ENCODE measurements at places on chromosomes 7 and 10. TPM values are rescaled to one million over a fixed set of nuclear protein-coding genes. Genes with fewer than 3 reads are reported as not detected.
A peak's percentile ranks its signal among the peaks of the same experiment; 100 is the strongest.

DNA sequence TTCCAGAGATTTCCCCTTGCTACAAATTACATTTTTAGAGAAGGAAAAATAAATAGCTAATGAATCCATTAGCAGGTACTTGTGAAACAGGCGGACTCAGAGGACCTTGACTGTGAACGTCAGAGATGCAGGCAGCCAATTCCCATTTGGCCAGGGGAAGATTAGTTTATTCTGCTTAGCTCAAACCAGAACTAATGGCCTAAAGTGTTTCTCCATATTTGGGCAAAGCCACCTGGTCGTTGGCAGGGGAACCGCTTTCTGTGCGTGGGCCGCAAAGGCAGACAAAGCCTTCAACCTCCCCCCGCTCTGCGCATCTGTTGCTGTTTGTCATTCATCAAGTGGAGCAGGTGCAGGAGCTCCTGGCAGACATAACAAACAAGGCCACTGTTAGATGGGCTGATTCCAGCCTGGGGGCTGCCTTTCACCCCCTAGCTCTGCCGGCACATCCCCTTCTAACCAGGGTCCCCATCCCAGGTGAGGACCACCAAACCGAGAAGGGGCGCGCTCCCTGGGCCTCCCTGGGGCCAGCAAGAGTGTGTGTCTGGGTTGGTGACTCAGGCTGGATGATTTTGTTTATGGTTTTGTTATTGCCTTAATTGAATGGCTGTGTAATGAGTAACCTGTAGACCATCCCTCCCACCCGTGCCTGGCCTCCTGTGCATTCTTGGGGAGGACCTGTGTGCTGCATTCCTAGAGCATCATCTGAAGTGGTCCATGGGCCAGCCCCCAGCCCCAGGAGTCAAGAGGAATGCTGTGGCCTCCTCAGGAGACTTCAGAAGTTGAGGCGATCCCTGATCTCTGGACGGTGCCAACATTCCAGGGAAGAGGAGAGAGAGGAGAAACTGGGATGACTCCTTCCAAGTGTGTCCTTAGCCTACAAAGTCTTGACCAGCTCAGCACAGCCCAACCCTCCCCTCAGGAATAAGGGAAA lies 14.5 kb upstream of the CPA1 start:
- DNase-seq: peak; percentile 41

GRCh38 chr7:31333291-31333690 lies 7.2 kb downstream of the NEUROD6 start:
- DNase-seq: no peak

DNA sequence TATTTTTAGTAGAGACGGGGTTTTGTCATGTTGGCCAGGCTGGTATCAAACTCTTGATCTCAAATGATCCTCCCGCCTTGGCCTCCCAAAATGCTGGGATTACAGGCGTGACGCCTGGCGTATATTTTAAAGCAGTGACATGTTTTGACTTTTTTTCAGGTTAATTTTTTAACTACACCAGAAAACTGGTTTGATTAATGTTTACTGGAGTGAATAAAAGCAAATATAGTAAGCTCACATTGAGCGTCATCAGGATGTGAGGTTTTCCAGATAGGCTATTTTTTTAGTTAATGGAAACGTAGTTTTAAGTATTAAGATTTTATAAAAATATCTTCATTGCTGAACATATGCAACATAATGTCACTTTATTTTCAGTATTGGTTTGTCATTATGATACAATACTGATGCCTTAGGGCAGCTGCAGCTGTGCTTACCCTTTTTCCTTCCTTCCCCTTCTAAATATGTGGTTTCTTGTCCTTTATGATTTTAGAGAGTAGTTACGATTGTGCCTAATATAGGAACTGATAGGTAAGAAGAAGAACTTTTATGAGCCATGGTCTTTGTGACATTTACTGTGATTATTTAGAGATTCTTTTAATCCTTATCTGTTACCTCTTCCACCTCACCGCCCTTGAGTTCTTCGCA lies 37.3 kb downstream of the TMEM60 start:
- no peak for DNase-seq

GRCh38 chr7:24475166-24475961 lies 97.9 kb upstream of the PALS2 start:
- DNase-seq: no peak

- DNase-seq: no peak
These were observed 241.6 kb upstream of the TCERG1L start for GRCh38 chr10:131553121-131553520.

DNA sequence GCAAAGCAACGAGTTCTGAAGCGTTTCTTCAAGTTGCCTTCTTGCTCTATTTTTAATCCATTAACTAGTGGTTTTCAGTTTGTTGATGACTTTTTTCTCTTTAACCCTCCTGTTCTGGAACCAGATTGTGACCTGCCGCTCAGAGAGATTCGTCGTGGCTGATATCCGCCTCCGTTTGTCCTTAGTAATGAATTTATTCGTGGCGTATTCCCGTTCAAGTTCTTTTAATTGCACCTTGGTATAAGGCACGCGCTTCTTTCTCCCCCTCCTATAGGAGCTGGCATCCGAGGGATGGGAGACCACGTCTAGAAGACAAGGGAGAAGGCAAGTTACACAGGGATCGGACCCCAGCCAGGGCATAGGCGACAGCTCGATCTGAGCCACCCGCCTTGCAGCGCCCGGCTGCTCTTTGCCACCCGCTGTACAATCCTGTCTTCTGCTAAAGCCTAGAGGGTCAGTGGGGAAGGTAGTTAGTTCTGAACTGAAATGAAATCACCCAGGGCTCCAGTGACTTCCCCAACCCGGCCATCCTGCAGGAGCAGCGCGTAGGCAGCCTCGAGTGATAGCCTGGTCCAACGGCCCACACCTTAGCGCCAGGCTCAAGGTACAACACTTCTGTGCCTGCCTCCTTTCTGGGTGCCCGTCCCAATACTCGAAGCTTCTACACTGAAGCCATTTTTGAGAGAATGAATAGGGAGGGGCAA lies 1.6 kb downstream of the HOXA13 start:
- DNase-seq: no peak

GRCh38 chr10:97040248-97040584 lies 145.5 kb downstream of the SLIT1 start:
- DNase-seq: no peak

GRCh38 chr7:99842926-99843325 lies 15.1 kb downstream of the CYP3A43 start:
- no peak for DNase-seq

DNA sequence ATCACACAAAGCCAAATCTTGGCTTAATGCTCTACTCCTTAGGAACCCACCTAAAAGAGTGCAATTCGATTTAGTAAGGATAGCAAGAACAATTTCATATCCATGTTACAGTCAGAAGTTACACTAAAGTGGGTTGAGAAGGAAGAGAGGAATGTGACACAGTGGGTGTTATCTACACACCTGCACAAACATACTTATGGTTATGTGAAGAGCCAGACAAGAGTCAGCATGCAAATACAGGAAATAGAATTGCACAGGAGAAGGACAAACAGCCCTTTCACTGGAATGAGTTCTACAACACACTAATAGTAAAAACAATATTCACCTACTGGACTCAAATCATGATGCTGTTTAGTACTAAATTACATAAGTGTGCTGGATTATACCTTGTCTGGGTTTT lies 262.8 kb downstream of the DGKB start:
- no peak for DNase-seq

DNA sequence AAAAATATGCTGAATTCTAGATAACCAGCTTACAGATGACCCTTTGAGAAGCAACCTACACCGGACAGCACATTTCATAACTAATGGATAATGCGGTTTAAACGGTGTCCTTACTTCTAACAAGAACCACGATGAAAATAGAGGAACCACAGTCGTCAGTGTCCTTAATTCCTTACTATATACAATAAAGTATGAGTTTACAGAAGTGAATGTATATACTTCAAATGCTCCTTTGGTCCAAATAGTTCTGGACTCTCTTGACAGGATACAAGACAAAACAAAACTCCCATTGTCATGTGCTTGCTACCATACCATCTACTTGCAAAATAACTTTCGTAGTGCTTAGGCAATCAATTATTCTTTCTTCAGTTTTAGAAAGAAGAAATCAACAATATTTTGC lies 2.4 kb downstream of the NAMPT start:
- no peak for DNase-seq

DNA sequence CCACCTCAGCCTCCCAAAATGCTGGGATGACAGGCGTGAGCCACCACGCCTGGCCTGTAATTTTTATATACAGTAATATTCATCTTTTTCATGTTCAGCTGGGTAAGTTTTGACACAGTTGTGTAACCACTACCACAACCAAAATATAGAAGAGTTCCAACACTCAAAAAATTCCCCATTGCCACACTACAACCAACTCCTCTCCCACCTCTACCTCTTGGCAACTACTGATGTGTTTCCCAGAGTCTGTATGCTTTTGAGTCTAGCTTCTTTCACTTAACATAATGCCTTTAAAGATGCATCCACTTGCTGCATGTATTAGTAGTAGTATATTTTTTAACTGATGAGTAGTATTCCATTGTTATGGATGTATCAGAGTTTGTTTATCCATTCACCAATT lies 90.7 kb downstream of the SRPK2 start:
- no peak for DNase-seq

- DNase-seq: no peak
These were observed 80.8 kb upstream of the MKX start for GRCh38 chr10:27826369-27826768.

DNA sequence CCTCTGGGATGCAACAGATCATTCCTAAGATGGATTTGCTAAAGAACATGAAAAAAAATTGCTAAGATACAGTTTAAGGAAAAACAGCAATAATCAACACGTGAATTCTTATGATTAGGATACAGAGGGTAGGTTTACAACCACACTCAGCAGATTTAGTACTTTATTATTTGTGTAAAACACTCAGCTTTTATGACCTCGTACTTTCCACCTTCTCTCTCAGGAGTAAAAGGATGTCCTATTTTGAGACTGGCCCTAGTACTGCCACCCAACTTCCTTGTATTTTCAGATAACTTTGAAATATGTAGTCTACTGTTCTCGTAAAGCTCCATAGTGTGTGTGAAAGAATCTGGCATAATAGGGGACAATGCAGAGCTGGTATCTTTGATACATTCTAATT lies 186.1 kb downstream of the ARL4A start:
- DNase-seq: no peak

DNA sequence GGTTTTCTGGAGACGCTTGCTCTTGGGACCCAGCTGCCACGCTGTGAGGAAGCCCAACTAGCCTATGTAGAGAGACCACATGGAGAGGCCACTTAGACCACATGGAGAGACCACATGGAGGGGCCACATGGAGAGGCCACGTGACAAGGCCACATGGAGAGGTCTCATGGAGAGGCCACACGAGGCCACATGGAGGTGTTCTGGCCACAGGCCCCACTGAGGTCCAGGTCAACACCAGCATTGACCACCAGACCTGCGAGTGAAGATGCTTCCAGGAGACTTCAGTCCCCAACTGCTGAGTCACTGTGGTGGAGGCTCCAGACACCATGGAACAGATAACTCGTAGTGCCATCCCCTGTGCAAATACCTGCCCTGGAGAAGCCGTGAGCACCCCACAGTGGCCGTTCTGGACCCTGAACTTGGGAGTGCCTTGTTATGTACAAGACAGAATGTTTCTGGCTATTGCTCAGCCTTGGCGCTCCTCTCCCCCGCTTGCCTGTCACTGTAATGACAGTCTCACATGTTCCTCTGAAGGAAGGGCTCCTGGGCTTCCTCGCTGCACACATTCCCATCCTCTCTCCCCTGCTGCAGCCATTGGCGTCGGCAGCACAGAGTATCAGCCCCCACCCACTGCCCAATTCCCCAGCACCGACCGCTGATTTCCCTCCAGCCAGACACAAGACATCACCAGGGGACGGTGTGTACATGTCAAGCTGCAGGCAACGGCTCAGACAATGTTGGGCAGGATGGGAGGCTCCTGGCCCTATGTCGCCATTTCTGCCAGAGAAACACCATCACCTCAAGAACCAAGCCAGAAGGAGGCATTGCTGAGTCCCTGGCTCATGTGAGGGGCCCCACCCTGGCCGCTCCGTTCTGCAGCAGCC lies 49.0 kb upstream of the TNRC18 start:
- DNase-seq: no peak

DNA sequence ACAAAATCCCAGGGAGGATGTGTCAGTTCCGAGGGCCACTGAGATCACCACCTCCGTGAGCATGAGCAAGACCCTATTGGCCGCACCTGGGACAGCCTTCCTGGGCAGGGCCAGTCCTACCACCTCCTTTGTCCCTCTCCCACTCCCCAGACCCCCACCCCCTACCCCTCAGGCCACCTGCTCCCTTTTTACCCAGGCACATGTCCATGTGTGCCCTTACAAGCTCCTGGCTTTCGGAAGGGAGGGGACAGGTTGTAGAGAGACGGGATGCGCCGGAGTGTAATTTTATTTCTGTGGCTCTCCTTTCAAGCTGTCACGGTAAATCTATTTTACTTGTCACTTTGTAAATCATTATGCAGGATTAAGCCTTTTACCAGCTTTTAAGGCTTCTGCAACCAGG lies 20.9 kb downstream of the ZMIZ1 start:
- DNase-seq: no peak

GRCh38 chr10:129924375-129925085 lies 39.5 kb downstream of the EBF3 start:
- DNase-seq: no peak

- peak; percentile 32 for DNase-seq
These were observed 28.0 kb downstream of the PRPF18 start for GRCh38 chr10:13614530-13615332.

DNA sequence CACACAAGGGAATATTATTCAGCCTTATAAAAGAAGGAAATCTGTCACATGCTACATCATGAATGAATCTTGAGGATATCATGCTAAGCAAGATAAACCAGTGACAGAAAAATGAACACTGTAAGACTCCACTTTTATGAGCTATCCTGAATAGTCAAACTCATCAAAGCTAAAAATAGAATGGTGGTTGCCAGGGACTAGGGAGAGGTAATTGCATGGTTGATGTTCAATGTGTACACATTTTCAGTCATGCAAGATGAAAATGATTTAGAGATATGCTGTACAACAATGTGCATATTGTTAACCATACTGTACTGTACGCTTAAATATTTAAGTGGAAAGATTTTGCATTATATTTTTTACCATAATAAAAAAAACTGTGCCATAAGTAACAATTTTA lies 1349.1 kb downstream of the XPNPEP1 start:
- DNase-seq: no peak

GRCh38 chr7:104951546-104951945 lies 62.5 kb upstream of the KMT2E start:
- DNase-seq: no peak

- no peak for DNase-seq
These were observed 428.8 kb downstream of the SH2D4B start for GRCh38 chr10:80966326-80966986.

DNA sequence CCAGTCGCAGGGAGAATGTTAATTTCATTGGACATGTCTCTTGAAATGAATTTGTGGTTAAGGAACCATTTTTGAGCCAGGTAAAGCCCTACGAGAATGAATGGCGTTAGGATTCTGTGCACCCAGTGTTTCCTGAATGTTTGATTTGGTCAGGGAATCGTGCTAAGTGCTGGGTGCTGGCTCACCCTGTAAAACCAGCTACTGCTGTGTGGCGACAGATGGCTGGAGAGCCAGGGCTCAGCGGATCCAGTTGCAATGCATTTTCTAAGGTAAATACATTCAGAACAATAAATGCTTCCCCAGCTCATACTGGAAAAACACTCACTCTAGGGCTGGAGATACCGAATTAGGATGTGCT lies 355.5 kb downstream of the GLRX3 start:
- DNase-seq: no peak

The MSMB gene
- not detected for total RNA-seq

The CLRN3 gene
- 0.12 TPM for total RNA-seq

The HMX2 gene
- 0.21 TPM for total RNA-seq

The IFIT1B gene
- not detected for total RNA-seq

The TLX1 gene
- not detected for total RNA-seq

Data from neural progenitor cell (in vitro differentiated cells).